ENCODE measurements at places on chromosomes 16 and 17.
A peak's percentile ranks its signal among the peaks of the same experiment; 100 is the strongest.

GRCh38 chr17:49567871-49568694 lies 7.6 kb upstream of the NXPH3 start:
- DNase-seq: peak; percentile 46

DNA sequence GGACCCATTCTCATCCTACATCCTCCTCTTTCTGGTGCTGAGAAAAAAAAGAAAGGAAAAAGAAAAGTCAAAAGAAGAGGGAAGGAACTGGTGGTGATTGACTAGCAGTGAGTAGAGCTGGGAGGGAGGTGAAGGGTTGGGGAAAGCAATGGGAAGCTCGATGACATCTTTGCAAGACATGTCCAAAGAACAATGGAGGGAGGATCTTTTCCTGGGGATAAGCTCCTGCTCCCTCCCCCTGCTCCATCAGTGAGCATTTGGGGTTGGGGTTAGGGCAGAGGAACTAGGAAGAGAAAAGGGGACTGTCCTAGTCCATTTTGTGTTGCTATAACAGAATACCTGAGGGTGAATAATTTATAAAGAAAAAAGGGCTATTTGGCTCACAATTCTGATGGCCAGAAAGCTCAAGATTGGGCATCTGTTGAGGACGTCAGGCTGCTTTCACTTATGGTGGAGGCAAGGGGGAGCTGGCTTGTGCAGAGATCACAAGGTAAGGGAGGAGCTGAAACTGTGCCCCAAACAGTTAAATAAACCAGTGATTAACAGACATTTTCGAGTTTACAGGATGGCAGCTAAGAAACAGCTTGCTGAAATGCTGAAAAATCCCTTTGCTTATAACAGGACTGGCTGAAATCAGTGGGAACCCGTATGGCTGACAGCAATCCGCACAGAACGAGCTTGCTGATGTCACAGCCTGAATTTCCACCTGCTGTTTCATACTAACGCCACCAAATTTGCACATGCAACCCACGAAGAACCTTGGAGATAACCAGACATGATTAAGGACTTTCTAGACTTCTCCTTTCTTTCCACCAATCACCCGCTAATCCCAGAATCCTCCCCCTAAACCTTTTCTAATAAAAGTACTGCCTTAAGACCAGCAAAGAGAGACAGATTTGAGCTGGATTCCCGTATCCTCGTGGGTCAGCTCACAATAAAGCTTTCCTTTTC lies 1.6 kb upstream of the ODF4 start:
- no peak for DNase-seq

GRCh38 chr17:74520790-74521480 lies 10.3 kb downstream of the CD300LB start:
- no peak for DNase-seq

GRCh38 chr17:59561042-59561441 lies 4.4 kb upstream of the DHX40 start:
- no peak for DNase-seq

GRCh38 chr16:47599512-47599911 lies 138.4 kb downstream of the PHKB start:
- DNase-seq: no peak

GRCh38 chr17:43536236-43536992 lies 9.7 kb downstream of the ETV4 start:
- no peak for DNase-seq

DNA sequence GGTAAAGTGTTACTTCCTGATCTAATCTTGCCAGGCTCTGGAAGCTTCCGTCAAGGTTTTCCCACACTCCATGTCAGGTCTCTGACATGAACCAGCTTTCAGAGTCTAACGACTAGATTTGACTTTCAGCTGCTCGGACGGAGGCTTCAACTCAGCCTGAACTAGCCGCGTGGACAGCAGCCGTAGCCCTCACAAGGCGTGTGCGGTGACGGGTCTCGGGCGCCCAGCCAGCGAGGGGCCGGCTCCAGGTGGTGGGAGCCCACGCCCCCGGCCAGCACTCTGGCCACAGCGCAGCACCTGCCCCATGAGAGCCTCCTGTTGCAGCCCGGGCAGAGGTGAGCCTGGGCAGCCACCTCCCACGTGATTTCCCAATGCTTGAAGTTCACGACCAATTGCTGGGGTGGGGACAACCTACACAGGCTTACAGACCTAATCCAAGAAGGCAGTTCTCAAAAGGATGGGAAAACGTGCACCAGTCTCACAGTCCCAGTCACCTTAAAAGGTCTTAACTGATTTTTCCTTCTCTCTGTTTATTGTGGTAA lies 45.5 kb downstream of the TBC1D16 start:
- DNase-seq: no peak

DNA sequence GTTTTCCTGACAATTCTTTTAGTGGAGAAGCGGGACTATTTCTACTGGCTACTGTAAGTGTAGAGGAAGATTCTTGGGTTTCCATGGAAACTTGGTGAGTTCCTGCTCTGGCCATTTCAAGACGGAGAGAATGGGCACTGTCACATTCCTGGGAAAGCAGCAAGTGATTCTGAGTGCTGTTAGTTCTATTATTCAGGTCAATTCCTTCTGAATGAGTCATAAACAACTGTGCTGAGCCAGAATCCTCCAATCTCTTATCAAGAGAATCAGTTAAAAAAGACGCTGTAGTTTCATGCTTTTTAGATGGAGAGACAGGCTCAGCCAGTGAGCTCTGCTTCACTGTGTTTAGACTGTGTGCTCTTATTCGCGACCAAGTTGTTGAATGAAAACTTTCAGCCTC lies 19.6 kb downstream of the AKAP10 start:
- no peak for DNase-seq

DNA sequence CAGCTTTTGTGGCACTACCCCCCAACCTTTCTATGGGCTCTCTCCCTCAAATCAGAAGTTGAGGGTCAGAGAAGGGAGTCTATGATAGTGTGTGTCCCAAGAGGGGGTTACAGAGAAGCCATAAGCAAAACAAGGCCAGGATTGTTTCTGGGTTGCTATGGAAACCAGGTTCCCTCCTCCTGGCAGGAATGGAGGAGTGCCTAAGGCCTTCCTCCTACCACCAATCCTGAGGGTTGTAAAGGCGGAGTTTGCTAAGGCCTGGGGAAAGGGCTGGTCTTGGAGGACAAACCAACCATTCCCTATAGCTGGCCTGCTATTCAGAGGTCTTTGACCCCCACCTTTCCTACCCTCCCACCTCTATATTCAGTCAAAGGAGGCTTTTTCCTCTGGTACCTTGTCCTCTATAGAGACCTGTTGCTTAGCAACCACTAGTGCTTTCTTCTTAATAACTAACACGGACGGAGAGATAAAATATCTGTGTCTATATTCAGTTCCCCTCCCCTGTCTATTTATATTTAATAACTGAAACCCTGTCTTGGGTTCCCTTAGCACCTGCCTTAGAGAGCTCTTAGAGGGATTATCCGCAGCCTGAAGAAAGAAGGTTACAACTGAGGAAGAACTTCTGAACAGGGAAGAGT lies 43.4 kb downstream of the NEUROD2 start:
- DNase-seq: no peak

- DNase-seq: no peak
These were observed 4.9 kb downstream of the CACNA1H start for GRCh38 chr16:1157639-1158455.

- DNase-seq: no peak
These were observed 15.7 kb downstream of the FBF1 start for GRCh38 chr17:75925103-75925502.

GRCh38 chr17:17379197-17379991 lies 76.2 kb downstream of the NT5M start:
- no peak for DNase-seq

DNA sequence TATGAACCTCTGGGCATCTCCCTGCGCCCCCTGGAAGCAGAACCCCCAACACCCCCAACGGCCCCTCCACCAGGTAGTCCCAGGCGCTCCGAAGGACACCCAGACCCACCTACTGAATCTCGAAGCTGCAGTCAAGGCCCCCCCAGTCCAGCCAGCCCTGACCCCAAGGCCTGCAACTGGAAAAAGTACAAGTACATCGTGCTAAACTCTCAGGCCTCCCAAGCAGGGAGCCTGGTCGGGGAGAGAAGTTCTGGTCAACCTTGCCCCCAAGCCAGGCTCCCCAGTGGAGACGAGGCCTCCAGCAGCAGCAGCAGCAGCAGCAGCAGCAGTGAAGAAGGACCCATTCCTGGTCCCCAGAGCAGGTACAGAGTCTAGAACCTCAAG lies 1.5 kb downstream of the BCL6B start:
- no peak for DNase-seq

Data from NCI-H2081 treated with DMSO at 0.1 percent for 48 hours (cell line).